Activated T-cell treated with anti-CD3 and anti-CD28 coated beads, Interleukin-2, amount 50 U/mL, for 72 hours (primary cell): ENCODE measurements at places on chromosomes 2 and 18. TPM values are rescaled to one million over a fixed set of nuclear protein-coding genes. Genes with fewer than 3 reads are reported as not detected.

FOXI3 gene
- total RNA-seq: not detected

SRD5A2 gene
- total RNA-seq: not detected

LHCGR gene
- not detected for total RNA-seq

ADGRF3 gene
- total RNA-seq: 4.8 TPM

RETREG2 gene
- 66.8 TPM for total RNA-seq

MROH2A gene
- not detected for total RNA-seq

COBLL1 gene
- total RNA-seq: 0.58 TPM

PARD6G gene
- not detected for total RNA-seq

IL36B gene
- not detected for total RNA-seq

PSMA8 gene
- 1.9 TPM for total RNA-seq

CHCHD5 gene
- 30.4 TPM for total RNA-seq
